Glutamatergic neuron (in vitro differentiated cells): ENCODE measurements at places on chromosomes 7 and 10. TPM values are rescaled to one million over a fixed set of nuclear protein-coding genes. Genes with fewer than 3 reads are reported as not detected.
A peak's percentile ranks its signal among the peaks of the same experiment; 100 is the strongest.

DNA sequence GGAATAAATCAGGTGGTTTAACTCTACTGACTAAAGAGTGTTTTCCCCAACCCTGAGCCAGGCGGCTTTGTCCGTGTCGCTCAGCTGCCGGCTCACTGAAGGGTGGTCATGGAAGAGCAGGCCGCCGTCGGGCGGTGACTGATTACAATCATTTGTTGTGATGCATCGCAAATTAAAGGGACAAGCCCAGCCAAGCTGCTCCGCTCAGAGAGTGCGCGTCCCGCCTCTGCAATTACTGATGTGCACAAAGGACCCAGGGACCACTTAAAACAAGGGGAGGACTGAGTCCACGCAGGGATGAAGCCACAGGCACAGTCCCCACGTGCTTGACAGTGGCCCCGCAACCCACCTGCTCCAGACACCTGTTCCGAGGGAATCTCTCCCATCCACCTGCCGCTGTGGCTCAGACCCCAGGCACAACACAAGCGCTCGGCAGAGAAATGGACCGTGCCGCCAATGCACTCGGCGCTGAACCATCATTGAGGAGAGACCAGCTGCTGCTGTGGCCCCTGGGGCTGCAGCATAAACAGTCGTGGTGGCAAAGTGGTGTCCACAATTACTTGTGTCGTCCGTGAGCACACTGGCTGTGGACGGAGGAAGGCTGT, 526.5 kb downstream of the PTPRN2 start:
- DNase-seq: no peak
- peaks cover 3% of the 10 kb centered on the region for H3K4me1 ChIP-seq
- no peak overlapping the region for H3K4me3 ChIP-seq
- peak overlapping the region; percentile 17 for H3K27ac ChIP-seq
- H3K27me3 ChIP-seq: peaks cover 2% of the 10 kb centered on the region

- H3K36me3 ChIP-seq: no peaks in the 10 kb centered on the region
- no peak overlapping the region for H3K4me3 ChIP-seq
- H3K27me3 ChIP-seq: no peaks in the 10 kb centered on the region
- DNase-seq: no peak
- H3K4me1 ChIP-seq: peaks cover 5% of the 10 kb centered on the region
These were observed 651.1 kb downstream of the SORCS1 start for GRCh38 chr10:106513352-106513771.

GRCh38 chr10:50447691-50448090, 176.1 kb downstream of the SGMS1 start:
- no peak overlapping the region for H3K4me3 ChIP-seq
- H3K36me3 ChIP-seq: peaks cover 7% of the 10 kb centered on the region
- H3K27ac ChIP-seq: no peak overlapping the region
- H3K4me1 ChIP-seq: peaks cover 3% of the 10 kb centered on the region
- DNase-seq: no peak

Gene FAM241B
- 50.1 TPM for total RNA-seq

Gene ZNF467
- total RNA-seq: 1.4 TPM

GRCh38 chr7:142733271-142733670, 16.0 kb upstream of the PRSS1 start:
- no peak overlapping the region for H3K4me3 ChIP-seq
- no peaks in the 10 kb centered on the region for H3K4me1 ChIP-seq
- H3K36me3 ChIP-seq: no peaks in the 10 kb centered on the region

Gene SERPINE1
- total RNA-seq: not detected

Gene FAM180A
- total RNA-seq: not detected

DNA sequence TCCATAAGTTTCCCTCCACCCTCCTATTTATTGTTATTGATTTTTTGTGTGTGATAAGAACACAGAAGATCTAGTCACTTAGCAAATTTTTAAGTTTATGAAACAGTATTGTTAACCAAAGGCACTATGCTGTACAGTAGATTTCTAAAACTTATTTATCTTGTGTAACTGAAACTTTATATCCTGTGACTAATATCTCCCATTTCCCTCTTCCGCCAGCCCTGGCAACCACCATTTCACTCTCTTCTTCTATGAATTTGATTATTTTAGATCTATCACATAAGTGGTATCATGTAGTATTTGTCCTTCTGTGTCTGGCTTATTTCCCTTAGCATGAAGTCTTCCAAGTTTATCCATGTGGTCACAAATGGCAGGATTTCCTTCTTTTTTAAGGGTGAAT, 144.3 kb upstream of the INHBA start:
- H3K4me1 ChIP-seq: peaks cover 2% of the 10 kb centered on the region
- no peak overlapping the region for H3K4me3 ChIP-seq
- no peaks in the 10 kb centered on the region for H3K36me3 ChIP-seq
- H3K27ac ChIP-seq: no peak overlapping the region

DNA sequence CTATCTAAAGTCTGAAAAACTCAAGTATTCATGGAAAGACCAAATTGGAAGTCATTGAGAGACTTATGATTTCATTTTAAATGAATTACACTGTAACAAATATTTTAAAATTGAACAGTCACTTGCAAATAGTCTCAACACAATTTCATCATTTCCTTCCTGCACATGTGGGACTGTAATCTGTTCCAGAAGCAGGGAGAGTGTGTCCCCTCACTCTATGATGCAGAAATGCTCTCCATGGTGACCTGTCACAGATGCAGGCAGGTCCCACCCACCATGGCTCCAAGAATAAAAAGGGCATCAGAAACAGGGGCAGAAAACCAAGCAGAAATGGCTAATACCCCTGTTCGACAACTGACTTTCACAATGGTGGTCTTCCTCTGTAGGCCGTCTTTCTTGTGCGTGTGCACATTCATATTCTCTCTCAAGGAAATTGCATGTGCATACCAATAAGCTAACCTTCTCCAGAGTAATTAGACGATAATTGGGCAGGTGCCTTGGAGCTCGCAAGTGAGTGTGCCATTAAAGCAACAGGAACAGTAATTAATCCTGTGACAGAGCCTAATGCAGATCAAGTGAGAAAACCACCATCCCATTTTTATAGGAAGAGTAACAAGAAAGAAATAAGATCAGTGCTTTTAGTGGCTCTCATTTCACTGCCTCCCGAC, 170.9 kb downstream of the ZMYND11 start:
- no peak overlapping the region for H3K27ac ChIP-seq
- peaks cover 2% of the 10 kb centered on the region for H3K27me3 ChIP-seq
- DNase-seq: no peak
- peaks cover 21% of the 10 kb centered on the region for H3K4me1 ChIP-seq

DNA sequence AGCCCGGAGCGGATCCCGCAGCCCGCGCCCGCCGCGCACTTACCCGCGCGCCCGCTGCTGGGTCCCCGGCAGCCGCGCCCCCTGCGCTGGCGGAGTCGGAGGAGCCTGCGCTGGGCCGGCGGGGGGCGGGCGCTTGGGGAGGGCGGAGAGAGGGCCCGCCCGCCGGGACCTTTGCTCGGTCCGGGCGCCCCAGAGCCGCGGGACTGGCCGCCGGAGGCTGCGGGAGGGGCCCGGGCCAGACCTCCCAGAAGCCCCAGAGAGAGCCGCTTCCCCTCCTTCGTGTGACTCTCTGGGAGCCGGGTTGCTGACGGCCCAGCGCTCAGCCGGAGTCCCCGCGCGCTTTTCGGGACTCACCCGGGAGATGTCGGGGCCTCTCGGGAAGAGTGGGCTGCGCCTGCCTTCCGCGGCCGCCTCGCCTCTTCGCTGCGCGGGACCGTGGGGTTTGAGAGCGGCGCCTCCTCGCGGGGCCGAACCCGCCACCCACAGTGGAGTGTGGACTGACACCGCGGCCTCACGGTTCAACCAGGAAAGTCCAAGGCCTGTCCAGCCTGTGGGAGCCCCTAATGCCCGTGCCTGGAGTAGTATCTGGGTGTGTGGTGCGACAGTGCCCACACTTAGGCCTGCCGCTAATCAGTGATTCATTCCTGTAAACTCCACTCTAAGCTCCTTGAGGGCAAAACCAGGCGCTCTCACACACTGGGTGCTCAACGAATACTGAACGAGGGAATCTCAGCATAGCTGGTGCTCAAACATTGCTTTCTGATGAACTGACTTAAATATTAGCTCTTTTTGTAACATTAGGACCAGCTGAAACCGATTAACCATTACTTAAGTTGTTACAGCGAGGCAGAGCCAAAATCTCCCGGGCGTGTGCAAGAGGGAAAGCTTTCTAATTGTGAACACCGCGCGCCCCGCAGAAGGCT, at the start of gene GSDME:
GSDME (minus strand) TSS at position 112 of the 923 bp plus-strand sequence. CDS start 7,690 bp downstream, outside the sequence.
- no peaks in the 10 kb centered on the region for H3K4me1 ChIP-seq
- H3K27me3 ChIP-seq: peaks cover 16% of the 10 kb centered on the region
- peak within 1 kb of the TSS; percentile 41 for H3K27ac ChIP-seq
- DNase-seq: no peak

DNA sequence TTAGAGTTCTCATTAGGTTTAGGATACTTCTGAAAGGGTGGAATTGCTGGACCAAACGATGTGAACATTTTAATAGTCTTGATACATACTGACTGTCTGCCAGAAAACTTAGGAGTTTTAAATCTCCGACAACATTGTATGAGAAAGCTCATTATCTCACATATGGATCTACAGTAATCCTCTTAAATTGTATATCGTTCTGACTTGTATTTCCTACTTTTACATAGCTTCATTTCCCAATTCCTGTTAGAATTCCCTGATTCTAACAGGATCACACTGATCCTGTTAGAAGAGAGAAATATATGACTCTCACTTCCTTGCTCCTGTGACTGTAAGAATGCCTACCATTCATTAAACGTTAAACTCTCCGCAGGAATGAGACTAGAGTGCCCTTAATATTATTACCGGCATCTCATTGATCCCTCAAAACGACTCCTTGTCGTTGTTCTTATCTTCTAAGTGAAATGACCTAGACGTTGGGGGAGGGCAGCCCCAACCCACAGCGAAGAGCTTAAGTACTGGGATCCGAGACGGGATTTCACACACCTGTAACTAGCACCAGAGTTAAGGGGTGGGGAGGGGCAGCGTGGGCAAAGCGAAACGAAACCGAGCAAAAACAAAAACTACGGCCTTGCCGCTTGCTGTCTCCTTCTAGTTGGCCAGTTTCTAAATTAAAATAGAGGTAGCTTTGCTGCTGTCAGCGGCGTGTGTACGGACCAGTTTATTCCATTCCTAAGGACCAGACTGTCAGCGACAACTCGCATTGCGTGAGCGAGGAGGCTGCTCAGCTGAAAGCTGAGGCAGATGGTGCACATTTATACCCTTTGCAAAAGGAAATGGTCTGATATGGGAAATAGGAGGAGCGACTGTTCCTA, 678 bp upstream of the TMEM106B start:
- H3K4me1 ChIP-seq: peaks cover 5% of the 10 kb centered on the region
- peak overlapping the region; percentile 99 for H3K4me3 ChIP-seq
- peaks cover 2% of the 10 kb centered on the region for H3K27me3 ChIP-seq
- no peaks in the 10 kb centered on the region for H3K36me3 ChIP-seq
- no peak for DNase-seq

DNA sequence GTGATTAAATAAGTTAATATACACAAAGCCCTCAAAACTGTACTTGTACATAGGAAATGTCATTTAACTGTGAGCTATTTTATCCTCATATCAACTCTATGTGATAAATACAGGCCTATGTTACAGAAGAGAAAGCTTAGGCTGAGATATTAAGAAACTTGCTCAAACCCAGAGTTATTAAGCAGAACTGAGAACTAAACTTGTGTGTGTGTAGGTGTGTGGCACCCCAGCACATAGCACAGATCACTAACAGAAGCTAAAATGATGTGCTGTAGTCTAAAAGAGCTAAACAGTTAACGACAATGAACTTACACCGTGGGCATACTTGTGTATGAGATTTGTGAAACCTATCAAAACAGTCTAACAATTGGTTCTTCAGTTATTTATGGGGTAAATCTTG, 34.5 kb downstream of the MTPN start:
- H3K27me3 ChIP-seq: no peaks in the 10 kb centered on the region
- H3K36me3 ChIP-seq: no peaks in the 10 kb centered on the region
- peaks cover 24% of the 10 kb centered on the region for H3K4me1 ChIP-seq
- DNase-seq: no peak
- H3K4me3 ChIP-seq: no peak overlapping the region
- no peak overlapping the region for H3K27ac ChIP-seq

- no peak for DNase-seq
- H3K4me1 ChIP-seq: peaks cover 16% of the 10 kb centered on the region
- peaks cover 5% of the 10 kb centered on the region for H3K27me3 ChIP-seq
- no peak overlapping the region for H3K4me3 ChIP-seq
These were observed 216.3 kb downstream of the TCERG1L start for GRCh38 chr10:131095313-131095580.

DNA sequence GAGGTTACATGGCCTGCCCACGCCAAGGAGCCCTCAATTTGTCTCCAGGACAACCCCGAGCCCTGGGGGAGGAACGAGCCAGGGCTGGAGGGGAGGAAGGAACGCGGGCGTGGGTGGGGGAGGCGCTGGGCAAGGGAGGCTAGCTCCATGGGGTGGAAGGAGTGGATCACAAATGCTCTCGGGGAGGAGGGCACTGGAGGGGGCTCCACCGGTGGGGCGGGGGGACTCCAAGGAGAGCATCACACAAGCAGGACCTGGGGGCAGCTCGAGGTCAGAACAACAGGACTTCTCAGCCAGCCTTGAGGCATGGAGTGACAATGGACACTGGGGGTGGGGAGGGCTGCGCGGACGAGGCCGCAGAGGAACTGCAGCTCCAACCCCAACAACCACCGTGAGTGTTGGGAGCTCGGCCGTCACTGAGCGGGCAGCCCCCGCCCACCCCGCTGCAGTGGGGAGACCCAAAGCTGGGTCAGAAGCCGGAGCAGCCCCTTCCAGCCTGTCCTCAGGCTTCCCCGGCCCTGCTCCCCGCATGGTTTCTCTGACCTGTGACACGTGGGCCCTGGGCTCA, 41.1 kb downstream of the STK32C start:
- H3K4me1 ChIP-seq: peaks cover 38% of the 10 kb centered on the region
- no peak overlapping the region for H3K27ac ChIP-seq
- no peaks in the 10 kb centered on the region for H3K36me3 ChIP-seq
- peaks cover 18% of the 10 kb centered on the region for H3K27me3 ChIP-seq
- DNase-seq: peak; percentile 23

Gene SORCS1
- 3.3 TPM for total RNA-seq
